Skeletal muscle cell (primary cell): ENCODE measurements at places on chromosomes 16 and 17.

GRCh38 chr17:4849011-4849536 is 15.9 kb downstream of the MINK1 start:
- no peak for DNase-seq

DNA sequence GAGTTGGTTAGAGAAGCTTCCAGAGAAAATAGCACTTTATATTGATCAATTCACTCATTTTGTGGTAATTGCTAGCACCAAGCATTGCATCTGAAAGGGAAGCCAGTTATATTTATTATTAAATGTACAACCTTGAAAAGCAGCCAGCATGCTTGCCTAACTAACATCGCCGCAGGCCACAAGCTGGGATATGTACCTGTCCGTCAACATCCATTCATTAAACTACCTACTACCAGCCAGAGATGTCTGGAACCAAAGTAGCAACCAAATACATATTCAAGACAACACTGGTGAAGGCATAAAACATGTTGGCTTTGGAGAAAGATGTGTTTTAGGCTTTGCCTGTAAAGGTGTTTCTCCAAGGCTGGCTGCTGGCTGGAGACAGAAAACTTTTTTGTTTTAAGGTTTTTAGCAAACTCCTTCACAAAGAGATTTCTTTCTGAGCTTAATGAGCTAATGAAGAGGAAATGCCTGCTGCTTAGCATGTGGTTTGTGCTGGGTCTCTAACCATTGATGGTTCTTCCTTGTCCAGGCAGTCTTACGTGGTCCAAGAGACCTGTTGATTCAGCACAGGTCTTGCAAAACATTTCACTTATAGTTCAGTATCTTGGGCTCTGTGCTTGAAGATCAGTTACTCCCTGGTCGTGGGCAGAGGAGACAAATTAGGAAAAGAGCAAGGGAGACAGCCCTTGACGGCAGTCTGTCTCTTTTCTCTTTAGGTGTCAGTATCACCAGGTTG is 3.1 kb downstream of the ITPRIPL2 start:
- no peak for DNase-seq

GRCh38 chr16:4180511-4180910 is 61.4 kb downstream of the SRL start:
- DNase-seq, result no peak

GRCh38 chr17:21218101-21218500 is 4.1 kb upstream of the TMEM11 start:
- no peak for DNase-seq

GRCh38 chr17:3544365-3544764 is 13.2 kb downstream of the TRPV3 start:
- no peak for DNase-seq

DNA sequence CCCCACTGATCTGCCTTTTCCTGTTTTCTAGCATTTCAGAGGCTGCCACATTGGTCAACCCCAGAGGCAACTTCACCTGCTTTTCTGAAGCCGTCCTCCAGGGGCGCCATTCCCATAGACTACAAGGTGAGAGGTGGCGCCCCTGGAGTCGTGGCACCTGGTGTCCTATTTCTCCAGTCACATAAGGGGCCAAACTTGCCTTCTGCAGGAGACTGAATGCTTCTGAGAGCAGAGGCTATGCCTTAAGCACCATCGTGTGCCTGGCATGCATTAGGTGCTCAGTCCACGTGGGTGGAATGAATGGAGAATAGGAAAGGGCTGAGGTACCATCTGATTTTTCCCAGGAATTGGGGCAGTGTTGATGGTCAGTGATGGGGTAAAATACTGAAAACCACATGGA is 164.8 kb downstream of the HAPSTR1 start:
- DNase-seq, result no peak

GRCh38 chr16:67456391-67457081 is 24.4 kb downstream of the ATP6V0D1 start:
- DNase-seq, result no peak

GRCh38 chr16:73206151-73206707 is 158.3 kb upstream of the ZFHX3 start:
- no peak for DNase-seq

- no peak for DNase-seq
These were observed 490.5 kb upstream of the CA10 start for GRCh38 chr17:52648995-52649394.

DNA sequence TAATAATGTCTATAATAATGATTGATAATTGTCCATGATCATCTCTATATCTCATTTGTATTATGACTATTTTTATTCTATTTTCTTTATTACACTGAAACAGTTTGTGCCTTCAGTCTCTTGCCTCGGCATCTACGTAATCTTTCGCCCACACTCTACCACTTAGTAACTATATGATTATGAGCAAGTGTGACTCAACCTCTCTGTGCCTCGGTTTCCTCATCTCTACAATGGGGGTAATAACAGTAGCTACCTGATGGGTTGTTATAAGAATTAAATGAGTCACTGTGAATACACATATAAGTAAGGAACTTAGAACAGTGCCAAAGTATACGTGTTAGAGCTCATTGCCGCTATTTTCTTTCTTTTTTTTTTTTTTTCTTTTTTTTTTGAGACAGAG is 3.7 kb upstream of the SLC16A11 start:
- no peak for DNase-seq

- DNase-seq, result no peak
These were observed 46.2 kb downstream of the MYH3 start for GRCh38 chr17:10610884-10611283.

GRCh38 chr16:23121024-23121423 is 28.2 kb downstream of the USP31 start:
- no peak for DNase-seq

- DNase-seq, result no peak
These were observed 313.7 kb downstream of the MAF start for GRCh38 chr16:79286646-79287423.

GRCh38 chr16:65410801-65411200 is 288.9 kb upstream of the CDH11 start:
- peak; percentile 30 for DNase-seq
